Nephron progenitor cell (in vitro differentiated cells): ENCODE measurements at places on chromosomes 7 and 10.

GRCh38 chr7:30303312-30304039 is 19.1 kb downstream of the ZNRF2 start:
- DNase-seq, result no peak

- DNase-seq, result no peak
These were observed 27.0 kb upstream of the TBX20 start for GRCh38 chr7:35280902-35281301.

- DNase-seq, result no peak
These were observed 452 bp upstream of the TMEM140 start for GRCh38 chr7:135147341-135147898.

- no peak for DNase-seq
These were observed 314.0 kb downstream of the DNAJB6 start for GRCh38 chr7:157650801-157651200.
